Activated CD4-positive, alpha-beta T cell treated with anti-CD3 and anti-CD28 coated beads for 48 hours (primary cell): ENCODE measurements at places on chromosomes 6 and 20.

- DNase-seq = no peak
Measured at GRCh38 chr20:37869334-37869861, 33.5 kb upstream of the VSTM2L start.

DNA sequence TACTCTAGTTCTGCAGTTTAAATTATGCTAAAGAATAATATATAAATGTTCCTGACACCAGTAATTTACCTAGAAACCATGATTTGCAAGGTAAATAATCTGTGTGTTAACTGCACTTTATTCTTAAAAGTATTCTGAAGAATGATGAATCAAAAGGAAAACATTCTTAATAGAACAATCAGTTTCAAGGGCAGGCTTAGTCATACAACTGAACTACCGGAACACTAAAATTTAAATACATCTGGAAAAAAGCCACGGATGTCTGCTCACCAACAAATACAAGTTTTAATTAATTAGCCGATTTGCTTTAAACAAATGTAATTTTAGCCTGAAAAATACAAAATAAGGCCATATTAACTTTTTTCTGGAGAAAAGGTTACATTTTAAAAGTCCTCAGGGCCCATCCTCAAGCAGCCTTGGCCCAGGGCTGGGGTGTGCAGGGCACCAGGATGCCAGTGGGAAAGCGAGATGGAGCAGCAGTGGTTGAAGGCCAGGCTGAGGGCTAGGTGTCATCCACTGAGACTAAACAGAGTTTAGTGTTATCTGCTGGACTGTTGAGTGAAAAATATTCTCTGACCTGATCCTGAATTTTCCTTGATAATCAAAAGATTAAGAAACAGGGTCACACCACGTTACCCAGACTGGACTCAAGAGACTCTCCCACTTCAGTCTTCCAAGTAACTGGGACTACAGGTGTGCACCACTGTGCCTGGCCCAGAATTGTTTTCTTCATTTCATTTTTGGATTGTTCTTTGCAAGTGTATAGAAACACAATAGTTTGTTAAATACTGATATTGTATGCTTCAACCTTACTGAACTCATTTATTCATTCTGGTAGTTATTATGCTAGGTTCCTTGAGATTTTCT, 88.2 kb upstream of the DST start:
- no peak for DNase-seq

GRCh38 chr6:158046201-158047126, 64.8 kb downstream of the SYNJ2 start:
- DNase-seq = no peak

GRCh38 chr6:121695329-121695728, 259.9 kb downstream of the GJA1 start:
- no peak for DNase-seq

GRCh38 chr6:118679327-118679901, 28.0 kb upstream of the CEP85L start:
- DNase-seq = no peak
